HEK293T (cell line): ENCODE measurements at places on chromosomes 3 and 15.

DNA sequence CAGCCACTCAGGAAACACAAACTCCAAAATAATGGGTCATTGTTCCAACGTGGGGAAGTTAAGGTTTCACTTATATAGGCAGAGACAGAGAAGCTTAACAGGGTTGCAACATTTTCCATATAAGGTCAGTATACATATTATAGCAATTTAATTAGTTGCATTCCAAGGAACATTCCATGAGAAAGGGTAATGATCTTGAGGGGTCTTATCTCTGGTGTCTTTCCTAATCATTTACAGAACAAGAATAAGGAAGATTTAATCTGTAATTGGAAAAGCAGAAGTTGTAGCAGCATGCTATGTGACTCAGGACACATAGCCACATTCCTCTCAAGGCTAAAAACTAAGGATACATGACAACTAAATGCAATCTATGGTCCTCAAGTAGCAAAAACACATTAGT is 4.9 kb downstream of the MNS1 start:
- DNase-seq: no peak

- DNase-seq: no peak
Measured at GRCh38 chr3:127073941-127074820, 91.3 kb downstream of the PLXNA1 start.

- no peak for DNase-seq
Measured at GRCh38 chr15:58694641-58695398, 54.7 kb downstream of the ADAM10 start.

- peak; percentile 43 for DNase-seq
Measured at GRCh38 chr15:91258415-91258759, 158.3 kb downstream of the SV2B start.

DNA sequence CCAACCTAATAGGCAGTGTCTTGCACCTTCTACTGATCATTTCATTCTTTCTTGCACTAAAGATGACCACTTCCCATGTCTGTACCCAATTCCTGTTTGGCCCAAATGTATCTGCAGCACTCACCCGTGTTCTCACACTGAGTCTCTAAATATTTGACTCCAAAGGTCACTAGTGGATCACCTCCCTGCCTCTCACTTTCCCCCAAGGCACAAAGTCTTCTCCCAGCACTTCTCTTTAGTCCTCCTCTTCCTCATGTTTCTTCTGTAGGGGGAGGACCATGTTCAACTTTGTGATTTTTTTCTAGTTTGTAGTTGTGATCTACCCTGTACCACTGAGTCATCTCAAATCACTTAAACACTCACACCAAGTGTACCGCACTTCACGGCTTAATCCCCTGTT is 13.9 kb downstream of the NR1I2 start:
- no peak for DNase-seq

DNA sequence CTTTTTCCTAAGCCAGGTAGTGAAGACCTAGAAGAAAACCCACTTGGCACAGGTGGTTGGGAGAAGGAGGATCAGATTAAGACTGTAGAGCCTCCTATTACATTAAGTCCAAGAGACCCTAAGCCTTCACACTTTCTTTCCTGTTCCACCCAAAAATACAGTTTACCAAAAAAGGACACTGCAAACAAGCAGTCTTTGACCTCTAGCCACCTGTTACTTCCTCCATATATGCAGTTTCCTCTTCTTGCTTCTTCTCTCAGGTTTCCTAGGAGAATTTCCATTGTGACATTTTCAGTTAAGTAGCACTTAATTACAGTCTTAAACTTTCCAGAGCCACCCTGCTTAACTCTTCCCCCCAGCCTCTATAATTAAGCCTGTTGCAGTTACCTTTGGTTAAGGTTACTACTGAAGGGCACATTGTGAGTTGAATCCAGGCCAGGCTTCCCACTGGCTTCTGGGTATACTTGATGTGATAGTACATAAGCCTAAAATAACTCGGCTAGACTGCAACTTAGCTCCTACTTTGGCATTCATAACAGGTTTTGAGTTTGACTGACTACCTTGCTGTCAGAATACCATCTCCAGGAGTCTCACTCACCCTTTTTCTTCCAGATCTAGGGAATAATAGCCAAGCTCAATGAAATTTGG is 114.2 kb upstream of the UMPS start:
- no peak for DNase-seq
